Right hindlimb (tissue), 1 donor: ENCODE measurements at places on chromosomes 2 and 18.

- no peak for DNase-seq
These were observed 125.4 kb downstream of the CSRNP3 start for GRCh38 chr2:165594935-165595255.

DNA sequence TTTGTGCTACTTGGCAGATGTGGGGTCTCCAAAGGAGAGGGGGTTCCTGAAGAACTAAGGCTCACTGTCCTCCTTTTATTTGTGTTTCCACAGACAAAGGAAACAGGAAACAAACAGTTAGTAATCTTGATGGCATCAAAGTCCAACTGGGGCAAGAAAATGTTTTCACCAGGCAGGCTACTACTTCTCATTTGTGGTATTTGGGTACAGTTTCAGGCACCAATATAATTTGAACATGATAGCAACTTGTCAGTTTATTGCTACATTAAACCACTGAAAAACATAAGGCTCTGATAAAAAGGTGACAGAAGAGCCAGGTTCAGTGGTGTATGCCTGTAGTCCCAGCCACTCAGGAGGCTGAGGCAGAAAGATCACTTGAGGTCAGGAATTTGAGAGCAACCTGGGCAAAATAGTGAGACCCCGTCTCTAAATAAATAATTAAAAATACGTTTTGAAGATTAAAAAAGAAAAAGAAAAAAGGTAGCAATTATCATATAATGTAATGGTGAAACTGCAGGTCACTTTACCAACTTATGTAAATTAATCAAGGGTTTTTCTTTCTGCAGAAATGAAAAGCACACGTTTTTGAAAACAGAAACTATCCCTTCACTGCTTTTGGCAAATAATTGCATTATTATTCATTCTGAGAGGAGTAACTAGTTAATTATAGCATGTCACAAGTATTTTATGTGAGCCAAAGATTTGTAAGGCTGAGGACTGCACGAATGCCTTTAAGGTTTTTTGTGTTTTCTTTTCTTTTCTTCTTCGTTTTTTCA, 157.5 kb upstream of the CAVIN2 start:
- no peak for DNase-seq

GRCh38 chr2:232444409-232445148, 11.4 kb upstream of the ALPI start:
- no peak for DNase-seq

DNA sequence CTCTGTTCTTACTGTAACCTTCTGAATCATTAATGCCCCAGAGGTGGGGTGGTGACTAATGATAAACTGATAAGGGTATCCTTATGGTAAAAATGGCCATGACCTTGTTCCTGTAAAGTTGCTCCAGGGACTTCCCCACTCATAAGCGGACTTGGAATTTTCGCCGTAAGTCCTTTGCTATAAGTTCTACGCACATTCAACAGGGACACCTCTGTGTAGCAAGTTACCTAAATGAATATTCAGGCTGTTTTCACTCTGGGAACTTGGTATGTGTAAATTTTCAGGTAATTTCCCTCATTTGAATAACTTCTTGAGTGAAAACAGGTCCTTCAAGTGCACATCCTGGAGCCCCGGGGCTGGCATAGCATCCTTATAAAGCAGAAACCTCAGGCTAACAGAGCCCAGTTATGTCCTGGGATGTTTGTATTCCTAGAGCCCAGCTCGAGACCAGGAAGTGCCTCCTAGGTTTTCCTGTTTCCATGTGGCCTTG, 9.4 kb upstream of the AGFG1 start:
- no peak for DNase-seq

DNA sequence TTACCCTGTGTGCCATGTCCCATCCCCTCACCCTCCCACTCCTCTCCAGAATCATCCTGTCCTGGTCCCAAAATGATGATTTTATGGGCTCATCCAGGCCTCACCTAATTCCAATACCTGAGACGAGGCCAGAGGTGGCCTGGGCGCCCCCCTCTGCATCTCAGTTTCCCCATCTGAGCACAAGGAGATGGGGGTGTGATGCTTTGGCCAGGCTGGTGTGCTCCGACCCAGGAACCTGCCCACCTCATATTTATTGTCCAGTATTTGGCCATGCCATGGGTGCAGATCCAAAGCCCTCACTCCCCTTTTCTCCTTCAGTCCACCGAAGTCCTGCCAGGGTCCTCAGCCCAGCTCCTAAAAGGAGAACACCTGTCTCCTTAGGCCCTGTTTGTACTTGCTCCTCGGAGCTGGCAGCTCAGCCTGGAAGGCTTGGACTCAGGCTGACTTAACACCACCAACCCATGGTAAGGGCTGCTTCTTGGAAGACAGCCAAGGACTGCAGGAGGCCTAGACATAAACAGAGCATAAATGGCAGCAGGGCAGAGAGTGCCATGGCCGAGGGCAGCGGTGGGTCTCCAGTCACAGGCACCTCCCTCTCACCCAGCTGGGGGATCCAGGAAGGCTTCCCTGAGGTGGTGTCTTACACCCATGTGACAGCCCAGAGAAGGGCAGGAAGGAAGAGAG, 3.6 kb downstream of the TEX51 start:
- no peak for DNase-seq

DNA sequence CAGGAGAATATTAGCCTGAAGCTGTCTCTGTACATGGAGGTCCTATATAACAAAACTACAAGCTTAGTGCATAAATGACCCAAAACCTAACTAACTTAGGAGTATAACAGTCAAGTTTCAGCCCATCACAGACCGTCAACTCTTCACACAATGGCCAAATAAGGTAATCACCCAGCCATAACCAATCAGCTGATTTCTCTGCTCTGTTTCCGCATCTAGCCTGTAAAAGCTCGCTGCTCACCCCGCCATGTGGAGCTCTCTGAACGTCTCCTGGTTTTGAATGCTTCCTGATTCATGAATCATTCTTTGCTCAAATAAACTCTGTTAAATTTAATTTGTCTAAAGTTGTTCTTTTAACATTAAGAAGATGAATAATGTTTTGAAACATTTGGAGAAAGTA, 593.6 kb downstream of the TMX3 start:
- no peak for DNase-seq

DNA sequence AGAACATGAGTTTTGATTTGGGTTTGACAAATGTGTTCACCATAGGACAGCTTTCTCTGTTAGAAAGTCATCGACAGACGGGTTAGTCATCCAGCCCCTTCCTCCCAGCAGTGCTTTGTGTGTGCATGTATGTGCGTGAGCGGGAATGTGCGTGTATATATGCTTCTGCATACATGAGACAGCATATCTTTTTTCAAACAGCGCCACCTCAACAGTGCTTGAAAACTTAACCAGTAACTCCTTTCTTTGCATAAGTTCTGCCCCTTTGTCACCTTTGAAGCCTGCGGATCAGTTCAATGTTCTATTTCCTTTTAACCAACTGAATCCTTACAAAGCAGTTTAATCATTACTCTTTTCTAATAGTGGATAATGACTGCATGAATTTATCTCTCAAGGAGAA, 351.4 kb downstream of the LPIN1 start:
- DNase-seq, result no peak

- no peak for DNase-seq
These were observed 4.2 kb upstream of the EN1 start for GRCh38 chr2:118851650-118852049.

- no peak for DNase-seq
These were observed 212.0 kb upstream of the SALL3 start for GRCh38 chr18:78767648-78768071.

DNA sequence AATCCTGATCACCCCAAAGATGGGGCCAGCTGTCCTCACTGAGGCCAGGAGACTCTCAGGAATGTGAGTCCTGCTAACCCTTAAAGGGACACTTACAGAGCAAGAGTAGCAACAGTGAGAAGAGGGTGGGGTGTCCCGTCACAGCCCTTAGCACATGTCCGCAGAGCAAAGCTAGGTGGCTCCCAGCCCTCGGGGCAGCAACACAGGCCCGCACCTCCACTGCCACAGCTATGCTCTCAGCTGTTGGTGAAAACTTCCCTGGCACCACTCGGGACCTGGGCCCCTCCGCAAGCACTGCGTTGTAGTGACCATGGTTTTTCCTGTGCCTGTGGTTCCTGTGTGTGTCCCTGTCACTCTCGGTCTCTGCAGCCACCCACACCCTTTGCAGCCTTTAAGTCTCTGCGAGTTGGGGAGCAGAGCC, 76.4 kb upstream of the UXS1 start:
- no peak for DNase-seq

DNA sequence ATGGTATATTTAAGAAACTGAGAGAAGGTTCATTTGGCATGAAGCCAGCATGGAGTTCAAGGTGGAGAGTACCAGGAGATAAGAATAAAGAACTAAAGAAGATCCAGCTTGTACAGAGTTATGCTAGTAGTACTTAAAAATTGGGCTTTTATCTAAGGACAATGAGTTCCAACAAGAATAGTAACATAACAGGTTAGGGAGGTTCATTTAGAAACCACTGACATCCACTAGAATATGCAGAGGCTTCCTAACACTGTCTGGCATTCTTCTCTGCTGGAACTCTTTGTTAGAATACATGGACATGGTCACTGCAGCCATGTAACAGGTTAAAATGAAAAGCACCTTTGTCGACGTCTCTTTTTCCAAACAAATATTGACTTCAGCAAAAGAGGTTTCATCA, 42.6 kb upstream of the DSC1 start:
- DNase-seq, result no peak

- no peak for DNase-seq
These were observed 3.9 kb downstream of the RSAD2 start for GRCh38 chr2:6881516-6881915.

GRCh38 chr18:36673452-36673851, 155.3 kb downstream of the TPGS2 start:
- DNase-seq, result no peak

DNA sequence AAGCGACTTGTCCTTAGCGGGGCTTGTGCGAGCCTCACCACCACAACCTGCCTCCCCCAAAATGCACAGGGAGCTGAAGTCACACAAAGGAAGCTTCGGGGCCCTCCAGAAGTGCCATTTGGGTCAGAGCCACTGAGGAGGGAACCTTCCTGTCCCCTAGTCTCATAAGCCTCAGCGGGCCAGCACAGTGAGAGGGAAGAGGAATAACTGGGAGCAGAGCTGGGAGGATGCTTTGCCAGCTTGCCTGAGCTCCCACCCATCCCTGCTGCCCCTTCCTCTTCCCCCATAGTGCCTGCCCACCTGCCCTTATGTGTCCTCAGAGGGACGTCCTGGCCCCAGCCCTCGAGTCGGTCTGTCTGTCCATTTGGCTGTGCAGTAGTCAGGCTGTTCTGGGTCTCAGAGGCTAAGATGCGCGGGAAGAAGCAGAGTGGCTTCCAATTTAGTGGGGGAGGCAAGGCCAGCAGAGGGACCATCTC, 51.8 kb upstream of the GPR17 start:
- DNase-seq, result no peak

GRCh38 chr18:76450452-76451395, 44.3 kb downstream of the ZNF516 start:
- peak; percentile 79 for DNase-seq

DNA sequence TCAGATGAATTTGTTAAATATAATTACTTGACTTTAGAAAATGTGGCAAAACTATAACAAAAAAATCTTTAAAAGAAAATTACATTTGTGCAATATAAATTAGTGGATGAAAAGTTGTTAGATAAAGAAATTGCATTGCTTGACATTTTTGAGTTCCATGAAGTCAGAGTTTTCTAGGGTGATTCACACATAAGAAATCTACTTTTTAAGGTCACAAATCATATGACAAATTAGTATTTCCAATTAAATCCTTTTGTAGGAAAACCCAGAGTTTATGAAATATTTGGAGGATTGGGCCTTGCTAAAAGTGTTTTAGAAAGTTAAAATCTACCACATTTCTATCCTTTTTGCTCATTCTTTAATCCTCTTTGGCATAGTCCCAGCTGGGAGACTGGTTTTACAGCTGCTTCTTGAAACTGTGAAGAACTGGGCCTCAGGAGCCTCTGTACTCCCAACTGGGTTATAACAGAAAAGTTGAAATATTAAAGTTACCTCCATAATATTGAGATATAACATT, 289.2 kb downstream of the LRRTM4 start:
- no peak for DNase-seq

DNA sequence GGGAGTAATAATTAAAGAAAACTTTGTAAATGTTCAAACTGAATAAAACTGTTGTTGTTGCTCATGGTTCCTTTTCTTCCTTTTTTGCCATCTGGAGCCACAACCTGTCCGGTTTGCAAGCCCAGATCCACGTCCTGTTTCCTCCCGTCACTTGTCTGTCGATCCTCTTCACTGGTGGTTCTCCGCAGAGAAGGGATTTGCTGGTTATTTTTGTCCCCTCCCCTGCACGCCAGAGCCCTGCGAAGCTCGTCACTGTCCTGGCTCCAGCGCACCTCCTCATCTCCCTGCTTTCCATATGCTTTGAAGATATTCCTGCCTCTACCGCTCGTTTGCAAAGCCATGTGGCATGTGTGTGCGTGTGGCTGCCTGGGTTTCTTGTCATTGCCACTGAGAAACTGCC, 461.4 kb downstream of the RNF144A start:
- no peak for DNase-seq

DNA sequence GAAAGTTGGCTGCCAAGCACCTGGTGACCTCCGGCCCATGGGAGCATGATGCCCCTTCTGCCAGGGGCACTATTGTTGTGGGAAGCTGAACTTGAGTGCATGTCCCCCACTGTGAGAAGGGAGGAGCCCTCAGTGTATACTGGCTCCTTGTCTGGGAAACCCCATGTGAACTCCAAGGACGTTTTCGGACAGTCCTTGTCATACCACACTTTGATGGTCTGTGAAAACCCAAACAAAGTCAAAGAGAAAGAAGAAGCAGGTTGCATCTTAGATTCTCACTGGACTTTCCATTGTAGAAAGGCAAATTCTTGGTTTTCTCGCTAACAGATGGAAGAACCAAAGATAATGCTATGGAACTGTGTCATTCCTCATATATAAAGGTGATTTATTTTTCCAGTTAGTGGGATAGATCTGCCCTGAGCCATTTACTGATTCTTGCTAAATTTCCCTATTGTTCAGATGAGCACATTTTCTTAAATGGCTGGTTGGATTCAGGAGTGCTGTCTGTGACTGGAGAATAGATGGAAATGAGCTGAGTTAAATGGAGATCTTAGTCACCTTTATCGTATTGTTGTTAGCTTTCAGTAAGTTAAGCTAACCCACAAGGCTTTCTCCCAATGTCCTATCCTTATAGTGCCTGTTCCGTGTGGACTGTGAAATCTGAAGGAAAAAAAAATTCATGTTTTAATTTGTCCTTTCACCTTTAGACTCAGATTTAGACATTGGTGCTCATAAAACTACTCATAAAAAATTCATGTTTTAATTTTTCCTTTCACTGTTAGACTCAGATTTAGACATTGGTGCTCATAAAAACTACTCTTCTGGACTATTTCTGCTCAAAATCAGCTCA, 166.6 kb downstream of the ACTR3 start:
- DNase-seq, result no peak

- DNase-seq, result no peak
These were observed 461.4 kb downstream of the GALR1 start for GRCh38 chr18:77711096-77711495.

DNA sequence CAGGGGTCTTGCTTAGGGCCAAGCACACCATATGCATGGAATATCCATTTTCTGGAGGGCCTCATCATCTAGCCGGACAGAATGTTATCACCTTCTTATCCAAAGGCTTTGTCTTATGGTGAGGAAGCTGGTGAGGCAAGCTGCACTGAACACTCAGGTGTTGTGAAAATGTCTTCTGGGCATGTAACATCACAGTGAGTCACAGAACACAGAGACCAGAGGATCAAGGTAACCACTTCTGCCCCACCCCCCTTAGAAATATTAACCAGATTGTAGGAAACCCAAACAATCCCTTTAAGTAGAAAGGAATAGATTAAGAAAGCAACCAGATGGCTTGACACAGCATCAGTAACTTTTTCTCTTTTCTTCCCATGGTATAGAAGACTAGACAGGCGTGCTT, 51.1 kb downstream of the MYO5B start:
- no peak for DNase-seq

GRCh38 chr2:27915874-27916273, 25.3 kb downstream of the BABAM2 start:
- no peak for DNase-seq

GRCh38 chr2:38095996-38096861, 20.3 kb upstream of the CYP1B1 start:
- DNase-seq, result peak; percentile 39
